Cardiac fibroblast (primary cell): ENCODE measurements at places on chromosomes 4 and X.

DNA sequence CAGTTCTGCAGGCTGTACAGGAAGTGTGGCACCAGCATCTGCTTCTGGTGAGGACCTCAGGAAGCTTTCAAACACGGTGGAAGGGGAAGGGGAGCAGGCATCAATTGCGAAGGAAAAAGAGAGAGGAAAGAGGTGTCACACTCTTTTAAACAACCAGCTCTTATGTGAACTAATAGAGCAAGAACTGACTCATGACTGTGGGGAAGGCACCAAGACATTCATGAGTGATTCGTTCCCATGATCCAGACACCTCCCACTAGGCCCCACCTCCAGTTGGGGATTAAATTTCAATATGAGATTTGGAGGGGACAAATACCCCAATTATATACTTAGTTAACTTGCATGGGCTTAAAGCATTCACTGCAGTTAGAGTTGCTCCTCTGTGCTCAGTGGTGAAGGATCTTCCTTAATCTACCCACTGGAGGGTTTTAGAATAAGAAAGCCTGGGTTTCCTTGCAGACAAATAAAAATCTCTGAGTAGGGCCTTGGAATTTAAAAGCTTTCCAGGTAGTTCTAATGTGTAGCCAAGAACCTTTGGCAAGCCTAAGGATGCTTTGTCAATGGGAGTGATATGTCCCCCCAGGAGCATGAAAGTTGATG lies 60.0 kb downstream of the SYNPO2 start:
- DNase-seq, result no peak

DNA sequence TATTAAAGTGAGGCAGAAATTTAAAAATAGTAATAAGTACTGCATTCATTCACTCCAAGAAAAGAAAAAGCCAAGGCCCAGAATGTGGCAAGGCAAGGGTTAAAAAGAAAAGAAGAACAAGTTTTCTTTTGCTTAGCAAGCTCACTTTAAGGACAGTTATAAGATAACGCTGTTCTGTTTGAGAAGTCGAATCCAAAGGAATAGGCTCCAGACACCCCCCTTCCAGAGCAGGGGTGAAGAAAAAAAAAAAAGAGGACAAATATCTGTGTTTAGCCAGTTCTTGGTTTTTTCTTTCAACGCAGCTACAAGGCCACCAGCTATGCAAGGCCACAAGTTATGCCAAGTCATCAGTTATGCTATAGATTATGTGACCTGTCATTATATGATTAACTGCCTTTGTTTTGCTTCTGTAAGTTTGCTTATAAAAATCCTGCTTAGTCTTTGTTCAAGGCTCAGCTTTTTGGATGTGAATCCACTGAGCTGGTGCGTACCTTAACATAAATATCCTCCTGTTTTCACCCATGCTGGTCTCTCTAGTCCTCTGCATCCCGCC lies 1.4 kb downstream of the GRK4 start:
- DNase-seq, result no peak

GRCh38 chrX:88903989-88904718 lies 157.1 kb downstream of the CPXCR1 start:
- no peak for DNase-seq

DNA sequence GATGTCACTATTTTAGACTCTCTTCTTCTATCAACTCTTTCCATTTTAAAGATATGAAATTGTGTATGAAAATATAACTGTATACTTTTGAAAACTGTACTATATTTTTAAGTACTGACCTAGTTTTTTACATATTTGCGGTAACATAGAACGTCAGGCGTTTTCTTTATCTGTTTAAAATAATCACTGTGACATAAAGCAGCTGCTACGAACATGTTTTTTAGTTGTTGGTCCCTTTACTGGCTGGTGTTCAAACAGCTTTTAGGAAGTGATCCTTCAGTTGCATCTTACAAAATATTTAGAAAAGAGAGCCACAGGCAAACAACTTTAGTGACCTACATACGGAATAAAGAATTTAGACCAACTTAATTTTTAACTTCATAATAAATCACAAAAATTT lies 73.1 kb downstream of the METTL14 start:
- peak; percentile 95 for DNase-seq

DNA sequence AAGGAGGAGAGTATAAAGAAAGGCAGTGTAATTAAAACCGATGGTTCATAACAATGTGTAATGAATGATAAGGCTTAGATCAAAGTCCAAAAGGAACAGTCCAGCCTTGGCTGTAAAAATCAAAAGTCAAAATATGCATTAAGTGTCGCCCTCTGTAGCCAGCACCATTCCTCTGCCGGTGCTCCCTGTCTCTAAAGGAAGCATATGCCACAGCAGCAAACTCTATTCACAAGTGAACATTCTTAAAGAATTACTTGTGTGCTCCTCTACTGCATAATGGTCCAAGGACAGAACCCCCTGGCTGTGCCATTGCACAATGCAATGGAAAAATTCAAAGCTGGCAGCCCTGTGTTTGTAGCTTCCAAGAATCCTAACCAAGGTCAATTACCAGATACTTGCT lies 16.3 kb upstream of the MBNL3 start:
- DNase-seq, result peak; percentile 66

DNA sequence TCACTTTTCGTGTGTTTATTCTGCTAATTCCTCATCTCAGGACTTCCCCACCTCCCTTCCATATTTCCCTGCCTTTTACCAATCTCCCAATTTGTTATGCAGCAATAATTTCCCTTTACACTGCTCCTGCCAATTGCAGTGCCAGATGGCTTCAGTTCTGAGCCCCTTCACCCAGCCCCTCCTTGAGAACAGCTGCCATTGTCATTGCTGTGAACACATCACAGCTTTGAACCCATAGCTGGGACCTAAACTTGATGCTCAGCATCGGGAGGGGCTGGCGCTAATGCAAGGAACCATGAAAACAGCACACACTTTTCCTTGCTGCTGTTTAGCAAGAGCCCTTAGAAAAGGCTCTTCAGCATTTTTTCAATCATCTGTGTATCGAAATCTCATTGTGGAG lies 104.9 kb downstream of the ALPK1 start:
- no peak for DNase-seq

- no peak for DNase-seq
These were observed 29.9 kb downstream of the ZDHHC9 start for GRCh38 chrX:129813662-129814368.

GRCh38 chrX:53481093-53481492 lies 46.9 kb upstream of the HSD17B10 start:
- no peak for DNase-seq

DNA sequence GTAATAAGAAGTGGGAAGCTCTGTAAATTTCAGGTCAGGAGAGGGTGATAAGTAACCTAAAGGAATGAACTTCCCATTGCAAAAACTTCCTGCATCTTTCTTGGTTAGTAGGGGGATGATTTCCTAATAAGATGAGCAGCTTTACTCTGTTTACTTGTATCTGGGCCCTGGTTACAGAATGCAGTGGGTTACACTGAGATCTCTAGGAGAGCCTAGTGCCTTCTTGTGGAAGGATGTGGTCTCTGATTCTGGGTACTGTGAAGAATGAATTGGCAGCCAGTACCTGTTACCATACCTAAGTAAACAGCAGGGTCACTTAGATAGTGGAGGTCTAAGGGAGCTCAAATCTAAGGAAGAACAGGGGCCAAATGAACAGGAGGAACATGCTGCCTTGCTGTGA lies 320.6 kb downstream of the ARHGAP10 start:
- DNase-seq, result peak; percentile 25

DNA sequence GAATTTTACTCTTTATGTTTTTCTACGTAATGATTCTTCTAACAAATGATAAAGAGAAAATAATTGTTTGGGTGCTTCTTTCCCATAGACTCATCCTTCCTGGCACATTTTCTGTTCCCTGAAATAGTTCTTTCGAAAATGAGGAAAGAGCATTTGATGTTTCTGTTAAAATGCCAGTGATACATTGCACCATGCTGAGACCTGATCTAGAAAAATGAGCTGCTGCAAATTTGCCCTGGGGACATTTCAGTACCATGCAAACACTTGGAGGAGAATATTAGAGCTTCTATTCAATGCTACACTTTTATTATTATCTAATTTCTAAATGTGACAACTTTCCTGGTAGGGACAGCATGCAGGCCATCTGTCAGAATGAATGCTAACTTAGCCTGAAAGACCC lies 83.3 kb downstream of the C4orf33 start:
- DNase-seq, result no peak

GRCh38 chr4:48360285-48361011 lies 19.1 kb downstream of the SLAIN2 start:
- peak; percentile 80 for DNase-seq

DNA sequence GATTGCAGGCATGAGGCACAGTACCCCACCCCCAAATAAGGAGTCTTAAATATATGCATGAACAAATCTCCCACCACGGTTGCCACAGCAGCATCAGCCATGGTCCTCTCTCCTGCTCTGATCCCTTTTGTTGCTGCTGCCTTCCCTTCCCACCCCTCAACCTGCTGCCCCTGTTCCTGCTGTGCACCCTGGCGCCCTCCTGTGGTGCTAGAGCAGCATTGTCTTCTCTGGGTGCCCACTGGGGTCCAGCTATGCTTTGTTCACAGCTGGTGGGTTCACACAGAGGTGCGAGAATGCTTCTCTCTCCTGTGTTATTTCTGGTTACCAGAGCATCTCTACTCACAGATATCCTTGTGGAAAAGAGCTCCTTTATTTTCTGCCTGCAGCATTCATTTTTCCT lies 116.2 kb downstream of the GATB start:
- no peak for DNase-seq

DNA sequence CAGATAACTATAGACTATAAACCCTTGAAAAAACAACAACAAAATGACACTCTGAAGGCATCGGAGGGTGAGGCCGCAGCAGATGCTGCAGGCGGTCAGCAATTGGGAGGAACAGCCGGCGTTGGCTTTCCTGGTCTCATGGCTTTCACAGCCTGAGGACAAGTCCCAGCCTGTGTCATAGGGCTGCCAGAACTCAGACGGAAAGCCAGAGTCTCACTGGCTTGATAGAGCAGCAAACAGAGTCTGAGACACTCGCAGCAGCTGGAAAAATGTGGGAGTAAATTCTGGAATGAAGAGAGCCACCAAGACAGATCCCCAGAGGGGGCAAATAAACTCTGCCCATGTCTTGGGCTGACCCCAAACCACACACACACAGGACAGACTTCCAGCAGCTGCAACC lies 86.3 kb downstream of the PPP2R2C start:
- no peak for DNase-seq

GRCh38 chr4:139833151-139833910 lies 167.7 kb downstream of the MGST2 start:
- no peak for DNase-seq

- DNase-seq, result no peak
These were observed at the start of gene PRDM8 for GRCh38 chr4:80196922-80197573. Gene PRDM8 (plus strand): TSS chr4:80197503. CDS start chr4:80200081, 2,578 bp downstream.

DNA sequence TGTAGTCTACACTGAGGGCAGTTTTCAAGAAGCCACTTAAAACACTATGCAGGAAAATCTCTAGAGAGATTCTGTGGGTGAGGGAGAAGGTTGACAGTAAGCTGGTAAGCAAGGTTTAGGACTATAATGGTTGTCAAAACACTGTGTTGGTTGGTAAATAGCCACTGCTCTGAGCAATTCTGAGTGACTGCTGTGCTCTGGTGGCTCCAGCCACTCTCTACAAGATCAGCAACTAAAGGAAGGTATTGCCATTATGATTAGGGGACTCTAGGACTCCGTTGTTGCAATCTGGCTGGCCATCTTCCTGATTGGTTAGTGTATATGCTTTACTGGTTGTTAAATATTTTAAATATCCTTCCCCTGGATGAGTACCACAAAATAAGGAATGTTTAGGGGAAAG lies 5.5 kb upstream of the FAM47E start:
- DNase-seq, result peak; percentile 7

DNA sequence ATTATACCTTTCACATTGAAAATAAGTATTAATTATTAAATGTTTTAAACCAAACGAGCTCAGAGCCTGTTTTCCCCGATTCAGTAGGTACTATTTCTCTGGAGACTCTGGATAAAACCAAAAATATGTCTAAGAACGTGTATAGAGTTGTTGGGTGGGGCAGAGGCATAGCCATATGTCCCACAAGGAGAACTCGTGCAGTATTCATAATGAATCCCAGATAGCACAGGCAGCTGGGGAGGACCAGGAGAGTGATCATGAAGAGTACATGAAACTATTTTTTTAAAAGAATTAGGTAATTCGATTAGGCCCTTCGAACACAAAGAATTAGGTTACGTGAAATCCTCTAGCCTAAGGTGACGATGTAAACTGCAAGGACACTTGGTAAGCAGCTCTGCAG lies 76.1 kb downstream of the CLDN22 start:
- no peak for DNase-seq

- DNase-seq, result no peak
These were observed 250.7 kb upstream of the ZFP42 start for GRCh38 chr4:187744911-187745310.

- DNase-seq, result peak; percentile 57
These were observed 7.6 kb downstream of the SLC2A9 start for GRCh38 chr4:10013722-10014121.

- DNase-seq, result peak; percentile 8
These were observed 738.7 kb upstream of the NDST4 start for GRCh38 chr4:115851918-115852766.

DNA sequence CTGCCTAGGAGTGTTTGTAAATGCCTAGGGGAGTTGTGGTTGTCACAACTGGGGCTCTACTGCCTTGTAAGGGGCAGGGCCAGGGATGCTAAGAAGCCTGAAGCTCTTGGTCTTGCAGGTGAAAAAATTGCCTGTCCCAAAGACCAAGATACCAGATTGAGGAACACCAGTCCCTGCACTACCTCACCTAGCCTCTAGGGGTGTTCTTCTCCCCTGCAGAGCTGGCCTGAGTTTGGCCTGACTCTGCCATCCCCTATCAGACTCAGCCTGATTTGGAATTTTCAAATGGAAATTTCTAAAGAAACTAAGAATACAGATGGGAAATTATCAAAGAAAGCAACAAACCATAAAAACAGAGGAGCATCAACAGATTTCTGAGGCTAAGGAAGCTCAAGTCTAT lies 90.4 kb downstream of the ZC4H2 start:
- DNase-seq, result peak; percentile 0

DNA sequence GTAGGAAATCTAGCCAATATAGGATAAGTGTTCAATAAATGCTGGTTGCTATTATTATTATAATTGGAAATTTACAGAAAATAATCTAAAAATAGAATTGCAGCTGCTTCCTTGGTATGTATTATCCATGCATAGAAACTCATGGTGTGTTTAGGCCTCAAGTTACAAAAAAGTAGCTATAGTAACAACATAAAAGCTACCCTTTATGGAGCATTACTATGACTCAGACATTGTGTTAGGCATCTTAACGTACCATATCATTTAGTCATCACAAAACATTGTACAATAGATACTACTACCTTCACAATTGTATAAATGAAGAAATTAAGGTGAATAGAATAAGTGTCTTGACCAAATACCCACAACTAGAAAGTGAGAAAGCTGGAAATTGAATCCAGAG lies 126.9 kb upstream of the NRK start:
- DNase-seq, result peak; percentile 23
